T-helper 2 cell (primary cell): ENCODE measurements at places on chromosomes 12 and 14.

DNA sequence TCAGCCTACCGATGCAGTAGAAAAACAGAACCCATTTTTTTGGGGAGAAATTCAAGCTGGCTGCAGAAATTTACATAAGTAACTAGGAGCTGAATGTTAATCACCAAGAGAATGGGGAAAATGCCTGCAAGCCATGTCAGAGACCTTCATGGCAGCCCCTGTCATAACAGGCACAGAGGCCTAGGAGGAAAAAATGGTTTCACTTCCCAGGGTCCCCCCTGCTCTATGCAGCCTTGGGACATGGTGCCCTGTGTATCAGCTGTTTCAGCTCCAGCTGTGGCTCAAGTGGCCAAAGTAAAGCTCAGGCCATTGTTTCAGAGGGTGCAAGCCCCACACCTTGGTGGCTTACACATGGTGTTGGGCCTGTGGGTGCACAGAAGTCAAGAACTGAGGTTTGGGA is 842.5 kb downstream of the FLRT2 start:
- DNase-seq: no peak

GRCh38 chr14:53126731-53127130 is 26.4 kb downstream of the DDHD1 start:
- no peak for DNase-seq

DNA sequence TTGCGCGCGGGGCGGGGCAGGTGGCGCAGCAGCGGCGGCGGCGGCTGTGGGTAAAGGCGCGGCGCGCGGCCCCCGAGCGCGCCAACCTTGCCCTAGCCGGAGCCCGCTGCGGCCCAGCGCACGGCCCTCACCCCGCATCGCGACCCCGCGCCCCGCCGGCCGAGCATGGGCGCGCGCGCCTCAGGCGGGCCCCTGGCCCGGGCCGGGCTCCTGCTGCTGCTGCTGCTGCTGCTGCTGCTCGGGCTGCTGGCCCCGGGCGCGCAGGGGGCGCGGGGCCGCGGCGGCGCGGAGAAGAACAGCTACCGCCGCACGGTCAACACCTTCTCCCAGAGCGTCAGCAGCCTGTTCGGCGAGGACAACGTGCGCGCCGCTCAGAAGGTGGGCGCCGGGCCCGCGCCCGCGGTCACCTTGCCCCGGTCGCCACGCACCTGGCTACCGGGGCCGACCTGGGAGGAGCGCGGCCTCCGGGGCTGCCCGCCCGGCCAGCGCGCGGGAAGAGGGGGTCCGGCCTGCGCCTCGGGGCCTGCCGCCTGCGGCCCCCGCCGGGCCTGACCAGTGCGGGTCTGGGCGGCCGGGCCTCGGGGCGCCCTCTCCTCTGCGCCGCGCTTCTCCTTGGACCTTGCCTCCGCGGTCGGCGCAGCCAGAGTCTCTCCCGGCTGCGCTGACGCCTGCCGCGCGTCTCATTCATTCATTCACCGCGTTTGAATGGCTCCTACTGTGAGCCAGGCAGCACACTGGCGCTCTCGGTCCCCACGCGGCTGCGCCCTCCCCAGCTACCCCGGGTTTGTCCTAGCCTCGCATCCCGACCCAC is at the start of gene BRI3BP:
BRI3BP (plus strand) TSS at position 20 of the 811 bp plus-strand sequence; CDS start at position 166, 146 bp downstream.
- DNase-seq: no peak

DNA sequence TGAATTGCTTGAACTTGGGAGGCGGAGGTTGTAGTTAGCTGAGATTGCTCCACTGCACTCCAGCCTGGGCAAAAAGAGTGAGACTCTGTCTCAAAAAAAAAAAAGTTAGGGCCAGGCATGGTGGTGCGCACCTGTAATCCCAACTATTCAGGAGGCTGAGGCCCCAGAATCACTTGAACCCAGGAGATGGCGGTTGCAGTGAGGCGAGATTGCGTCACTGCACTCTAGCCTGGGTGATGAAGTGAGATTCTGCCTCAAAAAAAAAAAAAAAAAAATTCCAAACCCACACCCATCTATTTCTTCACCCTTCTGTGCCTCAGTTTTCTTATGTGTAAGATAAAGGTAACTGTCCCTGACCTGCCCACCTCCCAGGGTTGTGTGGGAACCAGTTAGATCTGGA is 11.0 kb upstream of the MLXIP start:
- DNase-seq: no peak
